ENCODE measurements at places on chromosomes 16 and 17.

DNA sequence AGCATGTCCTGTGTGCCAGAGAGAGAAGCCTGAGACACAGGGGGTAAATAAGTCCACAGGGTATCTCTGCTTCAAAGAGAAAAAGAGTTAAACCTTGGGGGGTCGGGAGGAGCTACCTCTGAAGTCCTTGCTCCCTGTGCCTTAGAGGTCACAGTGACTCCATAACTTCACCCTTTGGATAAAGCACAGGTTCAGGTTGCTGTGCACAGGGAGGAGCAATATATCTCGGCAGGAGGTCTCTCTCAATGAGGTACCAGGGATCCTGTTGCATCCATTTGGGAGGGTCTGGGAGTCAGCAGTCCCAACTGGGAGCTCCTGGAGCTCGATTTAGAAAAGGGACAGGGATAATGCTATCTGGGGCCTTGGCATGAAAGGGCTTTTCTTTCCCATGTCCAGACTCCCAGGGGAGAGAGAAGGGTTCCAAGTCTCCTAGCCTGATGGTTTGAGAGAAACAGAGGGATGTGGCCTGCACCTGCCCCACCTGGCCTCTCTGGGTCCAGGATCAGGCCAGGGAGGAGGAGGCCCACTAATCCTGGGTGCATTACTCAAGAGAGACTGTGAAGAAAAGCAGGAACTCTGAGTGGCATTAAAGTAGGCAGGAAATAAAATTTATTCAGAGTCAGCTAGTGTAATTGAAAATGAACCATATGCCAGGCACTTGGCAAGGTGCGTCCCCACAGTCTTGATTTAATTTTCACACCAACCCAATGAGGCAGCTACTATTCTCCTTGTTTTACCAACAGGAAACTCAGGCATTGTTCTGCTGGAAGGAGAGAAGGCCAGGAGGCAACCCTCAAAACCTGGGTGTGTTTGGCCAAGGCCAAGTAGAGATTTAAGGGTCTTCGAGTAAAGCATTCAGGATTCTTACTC is 40.7 kb downstream of the CUEDC1 start:
- no peak for DNase-seq

GRCh38 chr17:81396278-81396721 is 1.0 kb downstream of the BAHCC1 start:
- DNase-seq: no peak

GRCh38 chr17:13940858-13941665 is 128.2 kb upstream of the COX10 start:
- DNase-seq: no peak

DNA sequence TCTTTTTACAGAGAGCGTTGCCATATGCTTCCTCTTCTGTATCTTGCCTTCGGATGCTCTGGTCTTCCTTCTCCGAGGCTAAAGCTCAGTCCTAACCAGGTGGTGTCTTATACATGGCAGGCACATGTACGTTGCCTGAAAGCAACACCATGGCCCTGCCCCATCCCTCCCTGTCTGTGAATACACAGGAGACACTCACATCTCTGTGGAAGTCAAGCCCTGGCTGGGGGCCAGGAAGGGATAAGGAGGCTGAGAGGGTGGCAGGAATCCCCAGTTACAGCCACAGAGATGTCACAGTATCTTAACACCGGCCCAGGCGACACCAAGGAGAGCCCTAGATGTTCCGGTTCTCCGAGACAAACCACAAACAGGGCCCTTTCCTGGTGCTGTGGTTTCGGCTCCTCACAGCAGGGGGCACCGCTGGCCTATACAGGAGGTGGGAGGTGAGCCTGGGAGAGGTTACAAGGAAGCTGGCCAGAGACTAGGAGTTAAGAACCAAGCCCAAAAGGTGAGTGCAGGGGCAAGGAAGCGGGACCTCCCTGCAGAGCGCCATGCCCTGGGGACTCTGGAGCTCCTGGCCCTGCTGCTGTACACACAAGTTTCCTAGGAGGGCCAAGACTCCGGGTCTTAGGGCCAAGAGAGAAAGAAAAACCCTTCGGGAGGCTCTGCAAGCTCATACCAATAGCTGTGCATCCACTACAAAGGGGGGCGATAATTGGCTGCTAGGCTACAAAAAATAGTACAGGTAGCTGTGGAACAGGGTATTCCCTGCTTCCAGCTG is 41.7 kb downstream of the SRL start:
- DNase-seq: peak; percentile 79

DNA sequence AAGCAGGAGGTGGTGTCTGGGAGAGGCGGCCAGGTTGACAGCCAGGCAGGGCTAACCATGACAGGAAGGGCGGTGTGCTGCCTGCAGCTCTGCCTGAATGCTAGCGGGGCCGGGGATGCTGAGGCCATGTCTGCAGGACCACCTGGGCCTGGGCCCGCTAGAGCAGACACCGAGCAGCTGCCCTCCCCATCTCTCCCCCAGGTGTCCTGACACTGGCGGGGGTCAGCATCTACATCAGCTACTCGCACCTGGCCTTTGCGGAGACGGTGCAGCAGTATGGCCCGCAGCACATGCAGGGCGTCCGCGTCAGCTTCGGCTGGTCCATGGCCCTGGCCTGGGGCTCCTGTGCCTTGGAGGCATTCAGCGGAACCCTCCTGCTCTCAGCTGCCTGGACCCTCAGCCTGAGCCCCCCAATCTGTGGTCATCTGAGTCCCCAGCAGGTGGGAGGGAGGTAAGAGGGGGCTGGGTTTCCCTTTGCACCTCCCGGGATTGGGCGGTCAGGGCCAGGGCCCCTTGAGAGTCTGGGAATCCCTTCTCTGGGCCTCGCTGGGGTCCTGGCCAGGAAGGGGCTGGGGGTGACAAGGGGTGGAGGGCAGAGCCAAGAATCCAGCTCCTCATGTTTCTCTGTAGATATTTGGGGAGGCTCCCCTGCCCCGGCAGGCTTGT is 7.5 kb downstream of the TMEM235 start:
- no peak for DNase-seq

DNA sequence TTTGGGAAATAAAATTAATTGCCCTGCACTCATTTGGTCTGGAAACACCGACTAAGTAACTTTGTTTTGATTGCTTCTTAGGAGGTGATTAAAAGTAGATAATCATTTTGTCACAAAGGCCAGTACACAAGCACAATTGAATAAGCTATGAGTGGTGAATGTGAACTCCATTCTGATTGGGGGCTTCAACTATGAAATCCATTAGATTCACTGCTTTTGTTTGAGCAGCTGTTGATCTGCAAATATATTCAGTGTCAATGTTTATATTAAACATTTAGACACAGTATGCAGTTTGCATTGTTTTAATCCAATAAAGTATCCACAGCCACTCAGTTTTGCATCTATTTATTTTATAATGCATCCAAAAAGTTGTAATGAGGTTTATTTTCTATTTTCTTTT is 817.5 kb downstream of the CDH11 start:
- DNase-seq: no peak

DNA sequence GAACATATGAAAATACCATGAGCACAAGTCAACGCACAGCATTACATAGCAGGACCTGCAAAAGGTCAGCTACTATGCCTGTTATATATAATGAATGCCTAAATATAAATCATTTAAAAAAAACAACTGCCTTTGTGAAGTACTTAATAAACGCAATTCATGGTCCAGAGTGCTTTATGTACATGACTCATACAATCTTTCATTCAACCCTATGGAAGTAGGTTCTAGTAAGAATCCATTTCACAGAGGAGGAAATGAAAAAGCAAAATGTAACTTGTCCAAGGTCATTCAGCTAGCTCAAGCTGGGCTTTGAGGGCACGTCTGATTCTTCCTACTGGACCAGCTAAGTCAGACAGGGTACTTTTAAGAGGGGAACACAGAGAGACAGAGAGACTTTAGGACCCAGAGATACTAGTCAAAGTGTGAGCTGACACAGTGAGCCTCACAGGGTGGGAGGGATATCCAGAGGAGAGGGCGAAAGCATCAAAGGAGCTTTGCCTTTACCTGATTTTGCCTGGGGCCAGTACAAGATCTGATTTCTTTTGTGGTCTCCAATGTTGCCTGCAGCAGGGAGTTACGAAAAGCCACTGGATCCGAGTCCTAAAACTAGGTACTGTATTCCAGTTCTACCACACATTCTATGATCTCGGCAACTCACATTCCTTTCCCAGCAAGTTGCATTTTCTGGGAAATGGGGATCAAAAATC is 83.4 kb upstream of the ZFHX3 start:
- DNase-seq: no peak

- no peak for DNase-seq
Observed at GRCh38 chr17:1693339-1693738, 8.7 kb upstream of the PRPF8 start.

- DNase-seq: no peak
Observed at GRCh38 chr16:71576971-71577370, at the start of gene TAT. TAT (minus strand) TSS chr16:71577092; CDS start chr16:71576415, 677 bp downstream.

- no peak for DNase-seq
Observed at GRCh38 chr17:50397919-50398285, 579 bp upstream of the LRRC59 start.

- DNase-seq: peak; percentile 91
Observed at GRCh38 chr17:41648411-41649195, 24.2 kb upstream of the KRT17 start.

- DNase-seq: peak; percentile 56
Observed at GRCh38 chr16:57186872-57187854, 1.0 kb downstream of the RSPRY1 start.

- DNase-seq: no peak
Observed at GRCh38 chr17:32464374-32464773, 20.1 kb downstream of the PSMD11 start.

DNA sequence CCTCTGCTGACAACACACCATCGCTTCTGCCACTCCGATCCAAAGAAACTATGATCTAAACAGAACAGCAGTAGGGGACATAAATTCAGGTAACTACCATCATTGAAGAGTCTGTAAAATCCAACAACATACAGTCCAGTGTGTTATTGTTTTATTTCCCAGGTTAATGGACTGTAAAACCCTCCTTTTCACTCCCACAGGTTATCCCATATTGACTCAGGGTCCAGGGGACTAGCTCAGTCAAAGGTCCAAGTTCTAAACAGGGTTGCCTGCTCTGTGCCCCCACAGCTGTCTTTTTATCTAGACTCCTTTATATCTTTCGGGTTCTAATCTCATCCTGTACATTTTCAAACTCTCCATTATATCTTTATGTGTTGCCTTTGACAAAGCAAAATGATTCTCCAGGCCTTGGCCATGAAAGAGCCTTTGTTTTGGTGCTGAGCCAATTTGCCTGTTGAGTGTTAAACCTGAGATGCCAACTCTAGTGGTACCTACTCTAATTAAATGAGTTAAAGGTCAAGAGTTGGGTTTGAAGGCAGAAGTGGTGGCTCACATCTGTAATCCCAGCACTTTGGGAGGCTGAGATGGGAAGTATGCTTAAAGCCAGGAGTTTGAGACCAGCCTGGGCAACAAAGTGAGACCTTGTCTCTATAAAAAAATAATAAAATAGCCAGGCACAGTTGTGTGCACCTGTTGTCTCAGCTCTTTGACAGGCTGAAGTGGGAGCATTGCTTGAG is 80.5 kb downstream of the SNX11 start:
- no peak for DNase-seq

GRCh38 chr17:57823469-57824401 is 26.1 kb downstream of the MRPS23 start:
- DNase-seq: no peak

DNA sequence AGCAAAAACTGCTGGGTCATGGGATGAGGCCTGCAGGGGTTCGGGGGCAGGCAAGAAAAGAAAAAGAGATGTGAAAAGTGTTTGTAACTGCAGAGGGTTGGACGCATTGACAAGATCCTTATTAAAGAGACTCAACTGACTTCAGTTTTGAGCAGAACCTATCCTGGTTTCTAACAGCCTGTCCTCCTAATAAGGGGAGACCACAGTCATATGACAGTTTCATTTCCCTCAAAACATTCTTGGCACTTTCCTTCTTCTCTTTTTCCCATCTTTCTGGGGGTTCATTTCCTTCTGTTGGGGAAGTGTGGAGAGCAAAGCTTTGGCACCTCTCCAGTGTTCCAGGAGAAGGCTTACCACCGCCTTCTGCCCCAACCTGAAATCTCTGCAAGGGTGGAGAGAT is 118.5 kb downstream of the MAF start:
- no peak for DNase-seq

GRCh38 chr16:83581082-83581481 is 226.7 kb upstream of the HSBP1 start:
- no peak for DNase-seq

- peak; percentile 91 for DNase-seq
Observed at GRCh38 chr17:44219616-44220212, at the start of gene UBTF. UBTF (minus strand) TSS chr17:44219675; CDS start chr17:44218229, 1,446 bp downstream.

- no peak for DNase-seq
Observed at GRCh38 chr17:2837147-2837561, 40.9 kb downstream of the RAP1GAP2 start.

GRCh38 chr16:78034530-78034929 is 12.2 kb downstream of the CLEC3A start:
- no peak for DNase-seq

DNA sequence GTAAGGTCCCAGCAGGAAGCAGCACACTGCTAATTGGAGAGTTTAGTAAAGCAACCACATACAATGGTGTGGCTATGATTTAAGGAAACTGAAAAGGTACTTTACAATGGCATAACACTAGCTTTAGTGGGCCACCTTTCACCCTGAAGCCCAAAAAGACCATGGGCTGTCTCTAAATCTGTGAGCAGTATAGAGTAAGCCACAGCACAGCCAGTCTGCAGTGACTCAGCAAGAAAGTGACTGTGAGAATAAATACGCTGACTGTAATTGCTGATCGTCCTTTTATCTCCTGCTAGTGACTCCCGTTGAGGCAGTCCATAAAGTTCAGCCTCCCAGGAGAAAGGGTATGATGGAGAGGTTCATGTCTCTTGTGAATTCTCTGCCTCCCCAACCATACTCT is 679.8 kb upstream of the KIF2B start:
- DNase-seq: no peak

GRCh38 chr16:70573451-70574121 is 50.0 kb downstream of the SF3B3 start:
- peak; percentile 83 for DNase-seq

DNA sequence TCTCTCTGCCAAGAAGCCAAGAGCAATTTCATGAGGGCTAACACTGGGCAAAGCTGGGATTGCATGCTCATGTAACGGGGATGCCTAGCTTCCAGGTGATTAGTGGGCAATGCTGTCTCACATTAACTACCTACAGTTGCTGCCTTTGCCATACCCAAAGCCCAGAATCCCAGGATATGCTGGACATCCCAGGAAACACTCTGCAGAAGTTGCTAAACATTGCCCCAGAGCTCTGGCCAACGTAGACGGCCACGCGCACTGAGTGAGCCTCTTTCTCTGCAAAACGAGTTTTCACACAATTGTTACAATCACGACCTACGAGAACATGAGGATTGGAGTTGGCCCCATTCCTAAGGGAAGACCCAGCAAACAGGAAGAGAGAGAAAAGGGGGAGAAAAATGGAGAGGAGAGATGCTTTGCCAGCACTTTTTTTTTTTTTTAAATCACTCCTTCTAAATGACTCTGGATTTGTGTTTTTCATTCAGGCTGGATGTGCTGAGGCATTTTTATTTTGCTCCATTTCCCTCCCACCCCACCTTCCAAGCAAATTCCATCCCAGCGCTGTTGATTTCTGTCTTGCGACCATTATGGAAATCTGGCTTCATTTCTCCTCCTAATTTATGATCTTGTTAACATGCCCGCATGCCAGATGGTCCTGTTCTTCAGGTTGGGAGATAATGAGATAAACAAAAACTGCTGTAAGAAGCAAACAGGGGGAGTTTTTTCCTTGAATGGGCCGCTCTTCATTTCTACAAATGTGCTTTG is 112.8 kb upstream of the DNAH9 start:
- peak; percentile 18 for DNase-seq
